ENCODE measurements at places on chromosomes 5 and 9. TPM values are rescaled to one million over a fixed set of nuclear protein-coding genes. Genes with fewer than 3 reads are reported as not detected.

DNA sequence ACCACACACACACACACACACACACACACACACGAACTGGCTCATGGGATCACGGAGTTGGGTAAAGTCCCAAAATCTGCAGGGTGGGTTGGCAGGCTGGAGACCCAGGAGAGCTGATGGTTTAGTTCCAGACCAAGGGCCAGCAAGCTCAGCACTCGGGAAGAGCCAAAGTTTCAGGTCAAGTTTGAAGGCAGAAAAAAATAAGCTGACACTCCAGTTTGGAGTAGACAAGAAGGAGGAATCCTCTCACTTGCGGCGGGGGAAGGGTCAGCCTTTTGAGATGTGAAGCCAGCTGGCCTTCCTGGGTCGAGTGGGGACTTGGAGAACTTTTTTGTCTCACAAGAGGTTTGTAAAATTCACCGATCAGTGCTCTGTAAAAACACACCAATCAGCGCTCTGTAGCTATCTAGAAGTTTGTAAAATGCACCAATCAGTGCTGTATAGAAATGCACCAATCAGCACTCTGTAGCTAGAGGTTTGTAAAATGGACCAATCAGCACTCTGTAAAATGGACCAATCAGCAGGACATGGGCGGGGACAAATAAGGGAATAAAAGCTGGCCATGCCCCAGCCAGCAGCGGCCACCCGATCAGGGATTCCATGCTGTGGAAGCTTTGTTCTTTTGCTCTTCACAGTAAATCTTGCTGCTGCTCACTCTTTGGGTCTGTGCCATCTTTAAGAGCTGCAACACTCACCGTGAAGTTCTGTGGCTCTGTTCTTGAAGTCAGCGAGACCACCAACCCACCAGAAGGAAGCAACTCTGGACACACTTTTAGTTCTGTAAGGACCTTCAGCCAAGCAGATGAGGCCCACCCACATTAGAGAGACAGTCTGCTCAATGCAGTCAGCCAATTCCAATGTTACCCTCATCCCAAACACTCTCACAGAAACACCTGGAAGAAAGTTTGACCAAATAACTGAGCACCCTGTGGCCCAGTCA is 37.8 kb upstream of the UNC5A start:
- no peak for DNase-seq

DNA sequence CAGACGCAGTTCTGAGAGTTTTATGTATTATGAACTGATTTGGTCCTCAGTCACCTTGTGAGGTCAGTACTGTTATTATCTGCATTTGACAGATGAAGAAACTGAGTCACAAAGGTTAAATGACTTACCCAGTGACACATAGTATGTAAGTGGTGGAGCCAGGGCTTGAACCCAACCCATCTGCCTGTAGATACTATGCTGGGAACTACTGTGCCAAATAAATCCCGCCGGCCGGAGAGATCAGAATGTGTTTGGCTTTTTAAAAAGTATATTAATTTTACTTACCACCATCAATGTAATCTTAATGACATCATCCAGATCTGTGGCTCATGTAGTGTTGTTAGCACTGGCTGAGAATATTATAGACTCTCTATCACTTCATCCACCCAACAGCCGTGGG is 80.8 kb downstream of the ZNF618 start:
- no peak for DNase-seq

The SLC1A1 gene
- total RNA-seq: 2.2 TPM

DNA sequence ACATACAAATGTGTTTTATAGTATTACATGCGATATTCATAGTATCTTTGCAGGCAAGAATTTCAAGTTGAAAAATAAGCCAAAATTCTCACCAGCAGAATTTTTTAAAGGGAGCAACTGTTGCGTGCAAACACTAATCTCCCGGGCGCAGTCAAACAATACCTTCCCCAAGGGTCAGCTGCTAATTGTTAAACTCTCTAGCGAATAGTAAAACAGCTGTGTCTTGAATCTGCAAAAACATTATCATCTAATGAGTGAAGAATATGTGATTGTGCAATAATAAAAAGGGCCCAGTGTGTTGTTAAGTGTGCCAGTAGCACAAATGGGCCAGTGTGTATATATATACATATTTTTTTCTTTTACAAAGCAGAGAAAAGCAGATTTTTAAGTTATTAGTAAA is 131.4 kb downstream of the CCDC192 start:
- no peak for DNase-seq

All from endothelial cell (in vitro differentiated cells).